Stimulated activated CD4-positive, alpha-beta T cell treated with anti-CD3 and anti-CD28 coated beads, Interleukin-4, amount 100 ng/mL, for 24 hours (primary cell): ENCODE measurements at places on chromosomes 4 and X.

- DNase-seq, result no peak
Observed at GRCh38 chr4:76293772-76294171, 12.8 kb upstream of the STBD1 start.

- DNase-seq, result peak; percentile 28
Observed at GRCh38 chrX:97563531-97564133, 679.9 kb downstream of the RPA4 start.

- no peak for DNase-seq
Observed at GRCh38 chr4:152970102-152970820, 34.1 kb downstream of the FHDC1 start.

GRCh38 chr4:169622566-169622965, 2.2 kb downstream of the CLCN3 start:
- DNase-seq, result no peak

DNA sequence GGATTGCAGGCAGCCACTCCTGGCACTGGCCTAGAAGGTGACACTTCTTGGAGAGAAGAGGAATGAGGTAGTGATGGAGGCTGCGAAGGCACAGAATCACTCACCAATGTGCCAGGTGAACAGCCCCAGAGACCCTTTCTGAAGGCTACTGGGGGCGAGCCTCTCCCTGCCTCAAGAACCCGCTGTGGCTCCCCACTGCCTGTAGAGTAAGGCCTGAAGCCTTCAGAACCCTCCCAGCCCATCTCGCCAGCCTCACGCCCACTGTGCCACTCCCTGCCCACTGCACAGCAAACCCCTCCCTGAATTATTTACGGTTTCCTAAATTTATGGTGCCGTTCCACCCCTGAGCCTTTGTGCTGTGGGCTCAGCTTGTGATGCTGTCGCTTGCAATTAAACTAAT, 24.2 kb upstream of the SORCS2 start:
- no peak for DNase-seq

DNA sequence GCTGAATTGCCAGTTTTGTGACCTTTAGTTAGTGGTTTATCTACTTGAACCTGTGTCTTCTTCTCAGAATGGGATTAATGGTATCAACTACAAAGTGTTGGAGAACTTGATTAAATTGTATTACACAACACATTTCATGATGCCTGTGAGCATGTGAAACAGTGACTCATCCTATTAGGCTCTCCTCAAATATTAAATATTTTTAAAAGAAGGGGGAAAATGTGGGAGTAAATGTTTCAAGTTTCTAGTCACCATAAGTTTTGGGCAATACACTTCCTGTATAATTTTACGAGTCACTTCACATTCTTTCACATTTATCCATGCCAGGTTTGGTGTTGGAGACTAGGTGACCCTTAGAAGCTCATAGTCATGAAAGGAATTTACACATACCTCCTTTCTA, 147.0 kb downstream of the HS3ST1 start:
- DNase-seq, result no peak

DNA sequence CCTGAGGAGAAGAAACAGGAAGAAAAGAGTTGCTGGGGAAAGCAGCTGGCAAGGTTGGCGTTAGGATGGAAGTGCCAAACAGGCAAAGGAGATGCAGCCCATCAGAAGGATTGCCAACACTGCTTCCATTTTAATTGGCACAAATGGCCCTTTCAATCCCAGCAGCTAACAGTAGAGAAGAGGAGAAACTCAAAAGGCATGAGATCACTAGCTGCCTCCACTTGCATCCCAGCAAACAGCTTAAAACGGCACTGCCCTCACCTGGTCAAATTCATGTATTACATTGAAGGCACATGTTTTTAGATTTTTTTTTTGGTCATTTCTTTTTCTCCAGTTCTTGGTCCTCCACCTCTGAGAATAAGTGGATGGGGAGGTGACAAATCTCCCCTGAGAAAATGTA, 14.9 kb upstream of the LOC101059915 start:
- peak; percentile 68 for DNase-seq

GRCh38 chr4:3223956-3224748, 24.8 kb upstream of the MSANTD1 start:
- no peak for DNase-seq

DNA sequence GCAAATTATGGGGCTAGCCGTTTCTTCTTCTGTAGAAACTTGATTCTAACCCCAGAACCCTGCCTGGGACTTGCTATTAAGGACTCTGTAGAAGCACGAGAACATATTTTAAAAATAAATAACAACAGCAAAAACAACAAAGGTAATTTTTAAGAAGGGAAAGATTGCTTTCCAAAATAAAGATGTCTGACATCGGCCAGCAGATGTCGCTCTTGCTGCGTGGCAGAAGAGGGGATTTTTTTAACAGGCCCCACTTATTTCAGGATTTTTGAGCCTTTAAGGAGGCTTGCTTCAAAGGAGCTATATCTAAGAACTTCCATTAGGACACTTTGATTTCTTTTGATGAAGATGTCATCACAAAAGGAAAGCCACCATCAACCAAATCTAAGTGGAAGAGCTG, 62.8 kb upstream of the EGFL6 start:
- peak; percentile 48 for DNase-seq

- DNase-seq, result no peak
Observed at GRCh38 chrX:118736394-118737010, 9.1 kb downstream of the IL13RA1 start.

- no peak for DNase-seq
Observed at GRCh38 chr4:124641715-124642381, 70.7 kb downstream of the ANKRD50 start.

GRCh38 chrX:155666741-155667140, 54.0 kb upstream of the TMLHE start:
- no peak for DNase-seq

- no peak for DNase-seq
Observed at GRCh38 chr4:125459531-125459930, 144.8 kb downstream of the FAT4 start.

- DNase-seq, result no peak
Observed at GRCh38 chr4:37858872-37859271, 32.0 kb upstream of the TBC1D1 start.

GRCh38 chrX:153644356-153645125, 2.5 kb upstream of the DUSP9 start:
- no peak for DNase-seq

- no peak for DNase-seq
Observed at GRCh38 chr4:152259866-152260265, 276.0 kb downstream of the FBXW7 start.

DNA sequence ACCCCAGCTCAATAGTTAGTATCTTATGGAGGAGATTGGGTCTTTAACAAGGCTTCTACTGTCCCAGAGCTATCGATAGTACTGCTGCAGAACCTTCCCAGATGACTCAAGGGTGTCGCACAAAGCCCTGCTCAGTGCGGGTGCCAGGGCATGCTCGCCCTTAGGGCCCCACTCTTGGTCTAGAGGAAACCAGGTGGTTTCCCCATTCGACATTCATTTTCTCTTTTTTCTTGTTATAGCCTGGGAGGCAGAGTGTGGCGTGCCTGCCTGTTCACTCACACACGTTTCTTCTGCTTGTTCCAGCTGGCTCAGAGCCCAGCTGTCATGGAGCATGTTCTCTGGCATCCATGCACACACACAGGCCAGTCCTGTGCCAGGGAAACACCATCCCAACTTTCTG, 144.5 kb downstream of the SMIM20 start:
- peak; percentile 68 for DNase-seq

DNA sequence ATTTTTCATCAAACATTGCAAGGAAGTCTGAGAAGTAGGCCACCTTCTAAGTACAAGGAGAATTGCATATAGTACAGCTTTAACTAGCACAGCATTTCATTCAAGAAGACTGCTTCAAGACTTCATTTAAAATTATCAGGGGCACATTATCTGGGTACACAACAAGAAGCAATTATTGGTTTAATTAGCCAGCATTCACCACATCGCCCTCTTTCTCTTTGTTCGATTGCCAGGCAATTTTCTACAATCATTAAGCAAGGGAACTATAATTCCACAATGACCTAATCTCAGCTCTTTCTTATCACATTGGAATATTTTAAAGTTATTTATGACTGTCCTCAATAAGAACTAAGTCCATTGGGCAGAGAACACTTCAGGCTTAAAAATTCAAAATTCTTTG, 1347.1 kb upstream of the PABPC4L start:
- no peak for DNase-seq

DNA sequence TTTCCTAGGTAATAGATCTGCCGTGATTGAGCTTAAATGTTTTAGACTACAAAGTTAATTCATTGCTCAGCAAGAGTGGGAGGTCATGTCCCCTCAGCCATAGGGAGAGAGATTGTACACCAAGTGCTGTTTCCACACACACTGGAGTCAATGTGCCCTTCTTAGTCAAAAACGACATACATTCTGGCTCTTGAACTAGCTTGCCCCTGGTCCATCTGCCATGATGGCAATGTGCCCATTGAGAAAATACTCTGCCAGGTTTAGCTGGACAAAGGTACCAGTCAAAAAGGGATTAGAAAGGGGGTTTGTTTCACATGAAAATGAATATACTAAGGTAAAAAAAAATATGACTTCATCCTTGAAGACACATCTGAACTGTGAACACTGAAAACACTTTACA, 377.1 kb upstream of the ADGRL3 start:
- no peak for DNase-seq

DNA sequence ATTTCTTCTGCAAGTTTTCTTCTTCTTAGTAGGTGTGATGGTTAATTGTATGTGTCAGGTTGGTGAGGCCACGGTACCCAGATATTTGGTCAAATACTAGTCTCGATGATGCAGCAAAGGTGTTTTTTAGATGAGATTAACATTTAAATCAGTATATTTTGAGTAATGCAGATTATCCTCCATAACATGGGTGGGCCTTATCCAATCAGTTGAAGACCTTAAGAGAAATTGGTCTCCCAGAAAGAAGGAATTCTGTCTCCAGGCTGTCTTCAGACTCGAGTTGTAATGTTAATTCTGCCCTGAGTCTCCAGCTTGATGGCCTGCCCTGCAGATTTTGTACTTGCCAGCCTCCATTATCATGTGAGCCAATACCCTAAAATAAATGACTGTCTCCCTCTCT, 122.5 kb upstream of the TSPAN5 start:
- no peak for DNase-seq

- DNase-seq, result no peak
Observed at GRCh38 chr4:52617336-52618020, 41.6 kb downstream of the USP46 start.

DNA sequence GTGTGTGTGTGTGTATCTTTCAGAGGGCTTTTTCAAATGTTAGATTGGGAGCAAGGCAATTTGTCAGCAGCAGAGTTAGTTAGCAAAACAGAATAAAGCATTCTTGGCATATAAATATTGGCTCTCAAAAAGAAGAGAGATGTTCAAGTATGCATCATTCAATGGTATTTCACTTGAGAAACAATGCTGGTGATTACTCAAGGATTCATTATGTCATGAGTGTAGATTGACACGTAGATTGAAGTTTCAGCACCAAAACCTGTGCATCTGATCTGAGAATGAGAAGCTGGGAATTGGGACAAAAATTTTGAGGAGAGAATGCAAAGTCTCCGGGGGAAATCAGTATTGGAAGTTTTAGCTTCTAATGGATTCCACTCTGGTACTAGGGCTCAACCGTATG, 241.4 kb downstream of the FRMPD4 start:
- no peak for DNase-seq

DNA sequence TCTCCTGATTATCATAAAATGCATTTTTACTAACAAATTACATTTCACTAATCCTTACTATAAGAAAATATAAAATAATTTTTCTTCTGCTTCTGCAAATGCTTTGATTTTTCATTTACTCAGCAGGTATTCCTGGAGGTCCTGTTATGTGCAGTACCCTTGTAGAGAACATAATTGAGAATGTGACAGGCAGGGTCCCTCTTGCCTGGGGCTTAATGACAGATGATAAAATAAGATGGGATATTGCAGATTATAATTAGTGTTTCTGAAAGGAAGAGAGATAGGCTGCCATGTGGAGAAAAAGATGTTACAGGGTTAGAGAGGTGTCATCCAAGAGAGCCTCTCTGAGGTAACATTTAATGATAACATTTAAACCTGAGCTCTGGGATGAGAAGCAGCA, 128.9 kb downstream of the MAD2L1 start:
- DNase-seq, result no peak

- DNase-seq, result no peak
Observed at GRCh38 chr4:15692602-15693001, 10.3 kb upstream of the BST1 start.

DNA sequence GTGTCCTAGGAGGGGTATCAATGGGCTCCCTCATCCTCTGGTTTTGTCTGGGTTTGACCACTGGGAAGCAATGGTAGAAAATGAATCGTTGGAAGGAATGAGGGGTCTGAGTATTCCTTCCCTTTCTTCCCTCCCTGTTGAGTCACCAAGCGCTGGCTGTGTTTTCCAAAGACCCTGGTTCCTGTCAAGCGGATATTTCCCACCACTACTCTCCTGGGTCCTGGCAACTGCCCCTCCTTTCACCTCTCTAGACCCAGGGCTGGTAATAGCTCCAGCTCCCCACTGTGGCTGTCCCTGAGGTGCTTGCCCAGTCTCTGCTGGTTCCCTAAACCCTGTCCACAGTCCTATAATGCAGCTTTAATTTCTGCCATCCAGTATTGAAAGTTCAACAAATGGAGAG, 22.2 kb downstream of the SMIM43 start:
- DNase-seq, result no peak

DNA sequence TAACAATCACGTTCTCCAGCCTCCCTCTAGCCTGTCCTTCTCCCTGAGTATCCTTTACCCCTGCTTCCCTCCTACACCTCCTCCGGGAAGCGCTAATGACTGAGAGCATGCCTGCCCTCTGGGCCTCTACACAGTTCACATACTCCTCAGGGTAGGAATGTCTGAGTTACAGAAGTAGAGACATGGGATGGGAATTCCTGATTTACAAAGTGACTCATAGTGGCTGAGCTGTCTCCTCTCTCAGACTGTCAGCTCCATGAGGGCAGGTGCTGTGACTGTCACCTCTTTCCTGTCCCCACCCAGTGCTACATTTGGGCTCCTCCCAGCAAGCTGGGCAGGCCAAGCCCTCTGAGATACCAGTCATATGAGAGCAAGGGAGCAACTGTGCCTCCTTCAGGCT, 2.6 kb downstream of the LAS1L start:
- DNase-seq, result no peak

DNA sequence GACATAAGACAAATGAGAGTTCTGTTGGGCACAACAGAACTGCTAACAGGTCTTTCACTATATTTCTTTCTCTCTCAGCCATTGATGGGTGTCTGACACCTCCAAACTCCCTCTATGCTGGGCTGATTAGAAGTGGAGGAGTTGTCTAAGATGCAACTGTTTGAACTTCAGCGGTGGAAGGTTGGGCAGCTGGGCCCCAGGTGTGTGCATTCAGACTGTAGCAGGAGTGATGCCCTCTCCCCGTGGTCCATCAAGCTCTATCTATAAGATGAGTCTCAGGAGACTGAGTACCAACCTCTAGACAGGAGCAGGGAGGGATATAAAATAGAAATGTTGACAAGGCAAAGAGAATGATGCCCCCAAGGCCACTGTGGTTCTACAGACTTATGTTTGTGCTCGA, 28.2 kb upstream of the CHRNA9 start:
- DNase-seq, result no peak

- DNase-seq, result no peak
Observed at GRCh38 chrX:45348296-45348695, 147.6 kb upstream of the DIPK2B start.
